Choroid plexus epithelial cell (primary cell): ENCODE measurements at places on chromosomes 7 and 10.

- DNase-seq: peak; percentile 49
Observed at GRCh38 chr7:18958627-18959026, 158.8 kb downstream of the TWIST1 start.

GRCh38 chr10:397321-398068 is 262.2 kb downstream of the ZMYND11 start:
- DNase-seq: no peak

GRCh38 chr10:71396084-71396710 is 523 bp upstream of the CDH23 start:
- DNase-seq: peak; percentile 49

DNA sequence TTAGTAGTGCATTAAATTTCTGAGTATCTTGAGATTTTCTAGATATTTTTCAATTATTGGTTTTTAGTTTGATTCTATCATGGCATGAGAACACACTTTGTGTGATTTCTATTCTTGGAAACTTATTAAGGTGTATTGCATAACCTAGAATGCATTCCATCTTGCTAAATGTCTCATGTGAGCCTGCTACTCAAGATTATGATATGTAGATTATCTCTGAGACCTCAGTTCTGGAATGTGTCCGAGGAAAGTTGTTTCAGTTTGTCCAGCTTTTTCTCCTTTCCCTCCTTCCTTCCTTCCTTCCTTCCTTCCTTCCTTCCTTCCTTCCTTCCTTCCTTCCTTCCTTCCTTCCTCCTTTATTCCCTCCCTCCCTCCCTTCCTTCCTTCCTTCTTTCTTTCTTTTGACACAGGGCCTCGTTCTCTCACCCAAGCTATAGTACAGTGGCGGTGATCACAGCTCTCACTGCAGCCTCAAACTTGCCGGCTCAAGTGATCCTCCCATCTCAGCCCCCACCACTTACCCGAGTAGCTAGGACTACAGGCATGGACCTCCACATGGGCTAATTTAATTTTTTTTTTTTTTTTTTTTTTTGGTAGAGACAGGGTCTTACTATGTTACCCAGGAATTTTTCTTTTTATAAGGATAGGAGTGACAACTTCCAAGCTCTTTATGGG is 7.6 kb downstream of the ITPRID1 start:
- no peak for DNase-seq

DNA sequence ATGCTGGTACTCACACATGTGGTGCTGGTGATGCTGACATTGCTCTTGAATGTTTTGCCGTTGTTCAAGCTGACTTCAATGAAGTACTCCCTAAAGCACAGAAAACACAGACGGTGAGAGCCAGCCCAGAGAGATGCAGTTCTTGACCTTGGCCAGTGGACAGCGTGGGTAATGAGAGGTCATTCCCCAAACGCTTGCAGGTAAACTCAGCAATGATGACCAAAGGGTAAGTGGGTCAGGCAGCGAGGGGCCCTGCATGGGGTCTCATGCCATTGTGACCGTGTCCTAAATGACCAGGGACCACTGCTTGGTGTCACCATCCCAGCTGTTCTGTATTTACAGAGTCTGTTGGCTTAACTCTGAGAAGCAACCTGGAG is 32.8 kb upstream of the ANTXRL start:
- no peak for DNase-seq

- DNase-seq: no peak
Observed at GRCh38 chr7:57412168-57412567, 37.8 kb upstream of the ZNF716 start.

- peak; percentile 90 for DNase-seq
Observed at GRCh38 chr10:119759832-119760231, 34.0 kb downstream of the INPP5F start.

DNA sequence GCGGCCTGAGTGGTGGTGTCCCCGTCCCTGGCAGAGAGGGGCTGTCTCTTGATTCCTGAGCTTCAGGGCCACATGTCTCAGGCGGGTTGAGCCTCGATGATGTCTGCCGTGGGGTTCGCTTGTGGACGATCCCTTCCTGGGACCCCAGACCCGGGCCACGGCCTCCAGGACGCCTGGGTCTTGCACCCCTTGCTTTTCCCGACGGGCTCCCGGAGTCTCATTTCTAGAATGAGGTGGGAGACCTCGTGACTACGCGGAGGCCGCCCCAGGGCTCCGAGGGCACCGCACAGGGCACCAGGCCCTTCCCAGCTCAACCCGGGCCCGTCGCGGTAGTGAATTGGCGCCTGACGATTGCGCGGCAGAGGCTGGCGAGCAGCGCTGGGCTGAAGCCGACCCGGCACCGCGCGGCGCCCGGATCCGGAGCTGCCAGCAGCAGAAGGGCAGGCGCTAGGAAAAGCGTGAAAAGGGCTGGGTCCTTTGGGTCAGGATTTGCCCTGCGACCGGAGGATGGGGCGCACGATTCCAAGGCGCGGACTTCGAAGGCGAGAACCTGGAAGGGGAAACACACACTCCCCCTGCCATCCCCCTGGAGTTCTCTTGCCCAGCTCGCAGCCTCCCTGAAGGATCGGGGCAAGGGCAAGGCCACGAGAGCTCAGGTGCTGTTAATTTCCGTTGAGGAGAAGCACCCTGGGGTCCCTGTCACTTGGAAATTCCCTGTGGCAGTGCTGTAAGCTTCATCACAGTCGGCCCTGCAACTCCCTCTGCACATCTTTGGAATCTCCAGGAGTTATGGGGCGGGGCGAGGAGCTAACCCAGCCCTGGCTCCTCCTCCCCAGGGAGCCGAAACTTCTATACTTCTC is 15.5 kb downstream of the TLX1 start:
- no peak for DNase-seq

GRCh38 chr10:108690530-108690929 is 1232.8 kb downstream of the XPNPEP1 start:
- DNase-seq: no peak

- DNase-seq: no peak
Observed at GRCh38 chr7:27424231-27424630, 181.6 kb downstream of the EVX1 start.

GRCh38 chr7:50631639-50632038 is 66.4 kb upstream of the DDC start:
- no peak for DNase-seq

- peak; percentile 54 for DNase-seq
Observed at GRCh38 chr7:29217113-29217512, 22.5 kb downstream of the CHN2 start.

DNA sequence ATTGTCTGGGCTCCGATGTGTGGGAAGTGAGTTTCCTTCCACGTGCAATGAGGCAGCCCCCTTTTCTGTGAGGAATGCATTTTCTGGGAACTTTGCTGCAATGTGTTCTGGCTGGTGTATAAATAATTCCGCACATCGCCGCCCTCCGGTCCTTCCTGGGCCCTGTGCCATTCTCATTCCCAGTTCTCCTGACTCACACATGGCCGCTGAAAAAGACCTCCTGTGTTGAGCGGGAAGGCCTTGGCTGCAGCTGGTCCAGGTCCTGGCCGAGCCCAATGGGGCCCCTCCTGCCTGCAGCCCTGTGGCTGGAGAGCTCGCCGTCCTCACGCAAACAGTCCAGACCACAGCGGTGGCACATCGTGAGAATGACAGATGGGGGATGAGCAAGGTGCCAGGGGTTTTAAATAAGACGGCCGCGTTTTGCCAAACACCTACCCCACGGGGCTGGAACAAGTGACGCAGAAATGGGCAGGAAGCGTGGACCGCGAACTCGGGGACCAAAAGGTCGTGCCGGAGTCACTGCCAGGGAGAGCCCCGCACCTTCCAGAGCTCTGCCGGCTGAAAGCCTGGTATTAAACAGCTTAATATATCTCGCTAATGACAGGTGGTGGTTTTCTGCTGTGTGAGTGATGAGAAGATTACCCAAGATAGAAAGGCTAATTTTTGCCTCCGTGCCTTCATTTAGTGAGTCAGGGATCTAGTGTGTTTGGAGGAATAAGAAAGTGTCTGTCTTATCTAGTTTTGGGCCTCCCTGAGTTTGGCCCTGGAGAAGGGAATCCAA is 37.0 kb downstream of the FAM20C start:
- peak; percentile 77 for DNase-seq

GRCh38 chr7:75537731-75538130 is 45.6 kb downstream of the SPDYE5 start:
- no peak for DNase-seq

DNA sequence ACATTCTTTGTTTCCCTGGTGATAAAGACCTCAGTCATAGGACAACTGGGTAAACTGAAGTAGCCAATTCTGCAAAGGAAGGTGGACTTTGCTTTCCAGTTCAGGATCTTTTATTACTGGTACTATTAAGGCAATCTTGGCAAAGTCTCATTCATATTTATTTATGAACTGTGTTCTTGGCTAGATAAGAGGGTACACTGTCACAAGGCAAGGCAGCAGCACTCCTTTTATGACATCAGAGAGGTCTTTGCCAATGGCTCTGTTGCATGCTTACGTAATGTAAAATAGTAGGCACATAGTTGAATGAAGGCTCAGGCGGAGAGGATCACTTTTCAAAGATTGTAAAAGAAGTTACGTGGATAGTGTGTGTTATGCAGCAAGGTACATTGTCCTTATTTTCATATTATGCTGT is 63.7 kb upstream of the PDK4 start:
- peak; percentile 13 for DNase-seq

GRCh38 chr7:133114519-133114918 is 32.6 kb upstream of the CHCHD3 start:
- no peak for DNase-seq

GRCh38 chr10:119344381-119344780 is 137.0 kb downstream of the GRK5 start:
- DNase-seq: no peak

GRCh38 chr7:114279901-114280300 is 134.7 kb upstream of the FOXP2 start:
- no peak for DNase-seq

DNA sequence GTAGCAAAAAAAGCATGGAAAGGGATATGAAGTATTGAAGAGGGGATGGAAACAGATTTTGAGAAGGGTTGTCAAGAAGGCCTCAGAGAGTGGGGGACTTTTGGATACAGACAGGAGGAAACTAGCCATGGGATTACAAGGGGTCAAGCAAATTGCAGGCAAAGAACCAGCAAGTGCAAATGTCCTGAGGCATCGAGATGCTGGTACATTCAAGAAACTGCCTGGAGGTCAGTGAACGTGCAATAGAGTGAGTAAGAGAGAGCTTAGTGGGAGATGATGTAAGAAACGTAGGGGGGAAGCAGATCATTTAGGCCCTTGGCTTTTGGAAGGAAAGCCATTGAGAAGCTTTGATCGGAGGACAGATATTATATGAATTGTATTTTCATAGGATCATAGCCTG is 227.4 kb upstream of the AGK start:
- no peak for DNase-seq

GRCh38 chr10:96053985-96054384 is 10.6 kb downstream of the CCNJ start:
- DNase-seq: no peak

DNA sequence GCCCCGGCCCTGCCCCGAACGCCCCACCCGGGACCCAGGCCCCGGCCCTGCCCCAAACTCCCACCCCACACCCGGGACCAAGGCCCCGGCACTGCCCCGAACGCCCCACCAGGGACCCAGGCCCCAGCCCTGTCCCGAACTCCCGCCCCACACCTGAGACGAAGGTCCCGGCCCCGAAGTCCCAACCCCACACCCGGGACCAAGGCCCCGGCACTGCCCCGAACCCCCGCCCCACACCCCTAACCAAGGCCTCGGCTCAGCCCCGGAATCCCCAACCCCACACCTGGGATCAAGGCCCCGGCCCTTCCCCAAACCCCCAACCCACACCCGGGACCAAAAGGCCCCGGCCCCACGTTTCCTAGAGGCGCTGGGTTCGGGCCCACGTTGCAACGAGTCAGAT is 1.1 kb upstream of the LARP4B start:
- DNase-seq: no peak

- no peak for DNase-seq
Observed at GRCh38 chr10:123517426-123517825, 148.7 kb upstream of the GPR26 start.

- DNase-seq: no peak
Observed at GRCh38 chr10:124572751-124573150, 111.1 kb downstream of the LHPP start.

DNA sequence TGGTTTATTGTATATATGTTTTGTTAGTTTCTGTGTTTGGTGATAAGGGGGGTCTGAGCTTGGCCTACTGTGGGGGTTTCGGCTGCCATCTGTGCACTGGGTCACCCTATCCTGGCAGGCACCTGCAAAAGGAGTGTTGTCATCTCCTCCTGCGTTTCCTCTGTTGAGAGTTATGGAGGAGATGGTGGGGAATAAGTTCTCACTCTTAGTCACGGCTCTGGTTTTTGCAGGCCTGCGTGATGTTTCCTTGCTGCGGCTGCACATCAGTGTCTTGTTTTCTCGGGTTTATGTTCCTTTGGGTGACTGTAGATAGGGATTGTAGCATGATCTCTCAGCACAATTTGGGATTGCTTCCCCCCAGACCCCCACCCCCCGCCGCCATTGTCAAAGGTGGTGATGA is 36.8 kb downstream of the CCM2 start:
- no peak for DNase-seq

- DNase-seq: no peak
Observed at GRCh38 chr10:5570007-5570655, 45.4 kb downstream of the CALML3 start.

DNA sequence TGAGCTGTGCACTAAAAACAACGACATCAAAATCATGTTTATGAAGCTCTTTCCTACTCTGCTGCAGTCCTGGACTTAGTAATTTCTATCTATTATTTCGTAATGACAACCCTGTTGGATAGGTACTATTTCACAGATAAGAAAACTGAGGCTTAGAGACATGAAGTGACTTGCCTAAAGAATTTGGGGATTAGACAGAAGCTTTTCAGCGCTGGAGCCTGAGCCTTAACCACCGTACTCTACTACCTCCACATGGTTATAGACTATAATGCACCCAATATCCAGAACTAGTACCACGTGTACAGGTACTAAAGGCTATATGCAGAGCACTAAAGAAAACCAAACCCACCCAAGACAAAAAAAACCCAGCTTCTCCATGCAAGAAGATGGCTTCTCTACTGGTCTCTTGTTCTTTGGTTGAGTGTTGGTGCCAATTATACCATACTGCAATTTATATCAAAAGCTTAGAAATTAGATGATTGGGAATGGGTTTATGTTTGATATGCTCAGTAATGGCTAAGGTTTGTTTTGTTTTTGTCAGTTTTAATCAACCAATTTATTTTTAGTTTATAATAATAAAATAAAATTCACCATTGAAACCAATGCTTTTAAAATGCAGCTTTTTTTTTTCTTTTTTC is 6.5 kb upstream of the SNX10 start:
- peak; percentile 8 for DNase-seq

GRCh38 chr7:129851809-129852208 is 101.0 kb downstream of the UBE2H start:
- no peak for DNase-seq

- DNase-seq: no peak
Observed at GRCh38 chr10:127915324-127915723, 8.4 kb downstream of the PTPRE start.

- DNase-seq: peak; percentile 2
Observed at GRCh38 chr10:104577861-104578521, 63.1 kb upstream of the SORCS3 start.

DNA sequence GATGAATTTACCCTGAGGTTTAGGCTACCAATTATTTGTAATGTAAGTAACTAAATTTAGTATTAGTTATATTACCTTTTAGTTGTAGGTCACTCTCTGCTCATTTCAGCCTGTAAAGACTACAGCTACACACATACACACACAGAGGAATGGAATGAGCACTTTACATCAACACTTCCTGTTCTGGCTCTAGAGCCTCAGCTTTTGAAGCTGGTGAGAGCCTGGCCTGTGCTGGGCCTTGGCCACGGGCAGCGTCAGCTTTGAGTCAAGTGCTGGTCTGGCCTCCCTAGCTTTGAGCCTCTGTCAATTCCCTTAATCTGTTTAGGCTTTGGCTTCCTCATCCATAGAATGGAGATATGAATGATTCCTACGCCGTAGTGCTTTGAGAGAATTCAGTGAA is 141.7 kb downstream of the EGFR start:
- peak; percentile 95 for DNase-seq

GRCh38 chr7:94633014-94633341 is 23.0 kb downstream of the SGCE start:
- DNase-seq: no peak
